ENCODE measurements at places on chromosomes 16 and 17.

DNA sequence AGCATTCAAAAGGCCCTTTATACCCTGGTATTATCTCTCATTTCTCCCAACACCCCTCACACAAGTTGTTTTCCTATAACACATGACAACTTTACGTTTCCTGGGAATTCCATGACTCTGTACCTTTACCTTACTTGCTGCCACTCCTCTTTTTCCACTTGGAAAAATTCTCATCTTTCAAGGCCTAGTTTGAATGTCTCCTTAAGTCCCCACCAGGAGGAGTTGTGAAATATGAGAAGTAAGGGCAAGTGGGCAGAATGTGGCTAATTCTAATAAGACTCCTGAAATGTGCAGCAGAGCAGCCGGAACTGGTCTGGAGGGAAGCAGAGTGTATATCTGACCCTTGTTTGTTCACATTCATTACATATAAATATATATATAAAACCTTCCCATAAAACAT lies 39.7 kb downstream of the BRCA1 start:
- no peak for DNase-seq

GRCh38 chr17:60107526-60108257 lies 29.0 kb upstream of the HEATR6 start:
- no peak for DNase-seq

DNA sequence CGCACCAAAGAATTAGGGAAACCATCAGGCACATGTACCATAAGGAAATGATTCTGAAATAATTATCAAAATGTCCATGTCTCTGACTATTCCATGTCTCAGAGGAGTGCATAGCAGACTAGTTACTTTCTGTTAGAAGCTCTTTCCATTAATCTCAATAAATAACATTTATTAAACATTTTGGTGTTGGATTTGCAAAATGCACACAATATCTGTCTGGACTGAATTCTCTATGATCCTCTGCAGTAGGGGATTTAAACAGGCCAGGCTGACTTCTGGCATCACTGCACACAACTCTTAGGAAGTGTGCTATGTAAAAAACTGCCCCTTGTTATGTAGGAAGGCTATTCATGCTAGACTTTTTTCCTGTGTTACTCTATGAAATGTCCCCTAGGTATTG lies 283.3 kb upstream of the CDH5 start:
- no peak for DNase-seq

DNA sequence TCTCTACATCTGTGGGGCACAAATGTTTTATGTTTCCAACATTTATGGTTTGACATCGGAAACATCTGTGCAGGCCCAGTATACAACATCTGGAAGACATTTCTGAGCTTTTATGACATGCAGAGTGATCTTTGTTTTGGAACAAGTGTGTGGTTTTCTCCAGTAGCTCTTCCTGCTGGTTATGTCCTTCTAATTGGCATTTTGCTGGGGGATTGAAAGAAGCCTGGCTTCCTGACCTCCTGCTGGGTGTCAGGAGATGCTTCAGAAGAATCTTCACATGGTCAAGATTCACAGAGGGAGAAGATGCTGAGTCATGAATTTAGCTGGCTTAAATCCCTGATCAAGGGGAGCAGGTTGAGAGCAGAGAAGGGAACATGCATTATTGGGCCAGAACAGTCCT lies 279.5 kb upstream of the MYOCD start:
- no peak for DNase-seq

DNA sequence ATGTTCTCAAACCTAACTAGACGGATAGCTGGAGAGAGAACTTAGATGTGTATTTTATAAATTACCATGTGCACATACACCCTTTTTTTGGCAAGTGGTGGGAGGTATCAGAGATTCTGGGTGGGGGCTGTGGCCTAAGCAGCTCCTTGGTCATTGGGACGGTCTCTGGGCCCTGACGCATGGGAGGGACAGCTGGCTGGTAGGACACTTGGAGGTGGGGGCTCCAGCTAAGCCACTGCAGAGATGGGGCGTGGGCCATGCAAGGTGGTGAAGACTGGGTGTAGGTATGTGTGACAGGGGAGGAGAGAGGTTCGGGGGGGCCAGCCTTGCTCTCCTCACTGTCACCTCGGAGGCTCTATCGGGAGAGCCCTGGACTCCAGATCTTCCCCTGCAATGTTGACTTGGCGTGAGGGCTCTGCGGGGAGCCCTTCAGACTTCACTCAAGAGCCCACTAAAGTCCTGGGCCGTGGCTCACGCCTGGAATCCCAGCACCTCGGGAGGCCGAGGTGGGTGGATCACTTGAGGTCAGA lies 17.1 kb downstream of the C1QTNF1 start:
- no peak for DNase-seq

- DNase-seq: no peak
These were observed 668.8 kb downstream of the WWOX start for GRCh38 chr16:78768226-78768625.

- no peak for DNase-seq
These were observed 38.3 kb upstream of the MAP3K14 start for GRCh38 chr17:45355087-45355486.

- no peak for DNase-seq
These were observed 204.1 kb upstream of the SALL1 start for GRCh38 chr16:51355195-51355594.

DNA sequence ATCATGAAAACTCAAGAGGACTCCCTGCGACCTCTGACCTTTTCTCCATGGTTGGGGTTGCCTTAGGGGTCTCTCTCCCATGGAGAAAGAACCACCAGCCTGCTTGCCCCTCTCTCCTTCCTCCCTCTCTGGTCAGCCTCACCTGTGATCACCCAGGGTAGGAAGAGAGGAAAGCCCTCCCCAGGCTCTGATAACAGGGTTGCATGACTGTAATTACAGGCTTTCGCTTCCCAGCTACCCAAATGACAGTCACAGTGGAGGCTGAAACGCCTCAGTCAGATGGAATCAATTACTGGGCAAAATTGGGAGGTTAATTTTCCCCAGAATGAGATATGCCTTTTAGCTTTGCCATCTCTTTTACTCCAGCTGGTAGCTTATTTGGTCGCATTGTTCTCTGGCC lies 265.8 kb upstream of the SOX9 start:
- DNase-seq: no peak

GRCh38 chr16:19840524-19841110 lies 44.0 kb downstream of the GPRC5B start:
- DNase-seq: no peak

DNA sequence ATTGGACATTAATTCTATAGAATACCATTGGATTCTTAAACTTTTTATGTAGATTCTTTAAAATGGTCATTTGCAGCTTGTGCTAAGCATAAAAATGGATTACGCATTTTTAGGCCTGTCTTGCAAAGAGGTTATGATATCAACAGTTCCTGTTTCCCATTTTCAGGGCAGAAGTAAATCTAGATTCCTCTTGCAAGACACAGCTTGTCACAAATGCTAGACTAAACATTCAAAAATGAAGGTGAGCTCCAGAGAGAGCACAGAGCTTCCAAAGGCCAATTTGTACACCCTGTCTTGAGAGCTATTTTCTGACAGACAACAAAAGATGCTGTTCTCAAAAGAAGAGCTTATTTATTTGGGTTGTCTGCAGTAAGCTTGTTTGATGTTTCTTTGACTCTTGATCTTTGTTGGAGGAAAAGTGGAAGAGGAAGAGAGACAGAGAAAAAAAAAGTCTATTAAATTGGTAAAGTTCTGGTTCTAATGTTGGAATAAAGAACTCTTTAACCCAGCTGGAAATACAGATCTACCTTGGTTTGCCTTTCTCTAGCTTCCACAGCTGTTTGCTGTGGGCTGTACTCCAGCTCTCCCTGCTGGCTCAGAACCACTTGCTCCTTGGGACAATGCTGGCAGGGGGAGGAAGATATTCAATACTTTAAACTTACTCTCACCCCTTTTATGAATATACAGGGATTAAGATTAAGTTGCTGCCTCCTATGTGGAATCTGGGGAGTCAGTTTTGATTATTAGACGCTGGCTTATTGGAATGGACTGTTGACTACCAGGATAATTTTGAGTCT lies 651.8 kb downstream of the CDH11 start:
- no peak for DNase-seq

- no peak for DNase-seq
These were observed 10.5 kb upstream of the KRT38 start for GRCh38 chr17:41451154-41451728.

GRCh38 chr17:73639322-73639721 lies 4.9 kb downstream of the SDK2 start:
- DNase-seq: no peak

DNA sequence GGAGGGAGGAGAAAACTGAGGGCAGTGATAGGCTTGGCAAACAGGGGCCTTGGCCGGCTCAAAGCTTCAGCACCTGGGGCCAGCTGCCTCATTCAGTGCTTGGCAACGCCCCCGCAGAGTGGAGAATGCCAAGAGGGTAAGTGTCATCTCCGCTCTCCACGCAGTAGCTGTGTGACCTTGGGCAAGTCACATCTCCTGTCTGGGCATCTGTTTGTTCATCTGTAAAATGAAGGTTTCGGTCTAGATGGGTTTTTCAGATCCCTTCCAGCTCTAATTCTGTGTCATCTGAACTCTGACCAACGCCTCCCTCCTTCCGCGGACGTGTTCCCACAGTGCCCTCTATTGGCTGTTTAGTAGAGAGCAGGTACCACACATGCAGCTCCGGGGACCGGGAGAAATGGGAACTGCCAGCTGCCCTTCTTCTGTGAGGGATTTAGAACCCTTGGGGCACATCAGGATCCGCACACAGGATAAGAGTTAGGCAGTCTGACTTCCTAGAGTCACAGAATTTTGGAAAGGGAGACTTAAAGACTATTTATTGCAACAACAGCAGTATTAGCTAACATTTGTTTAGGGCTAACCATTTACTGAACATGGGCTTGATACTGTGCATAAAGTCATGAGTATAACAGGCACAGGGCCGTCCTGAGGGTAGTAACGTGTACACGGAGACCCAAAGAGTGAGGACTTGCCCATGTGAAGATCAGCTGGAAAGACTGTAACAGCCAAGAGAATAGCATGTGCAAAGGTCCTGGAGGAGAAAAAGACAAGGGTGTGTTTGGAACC lies 26.8 kb downstream of the GP2 start:
- peak; percentile 31 for DNase-seq

DNA sequence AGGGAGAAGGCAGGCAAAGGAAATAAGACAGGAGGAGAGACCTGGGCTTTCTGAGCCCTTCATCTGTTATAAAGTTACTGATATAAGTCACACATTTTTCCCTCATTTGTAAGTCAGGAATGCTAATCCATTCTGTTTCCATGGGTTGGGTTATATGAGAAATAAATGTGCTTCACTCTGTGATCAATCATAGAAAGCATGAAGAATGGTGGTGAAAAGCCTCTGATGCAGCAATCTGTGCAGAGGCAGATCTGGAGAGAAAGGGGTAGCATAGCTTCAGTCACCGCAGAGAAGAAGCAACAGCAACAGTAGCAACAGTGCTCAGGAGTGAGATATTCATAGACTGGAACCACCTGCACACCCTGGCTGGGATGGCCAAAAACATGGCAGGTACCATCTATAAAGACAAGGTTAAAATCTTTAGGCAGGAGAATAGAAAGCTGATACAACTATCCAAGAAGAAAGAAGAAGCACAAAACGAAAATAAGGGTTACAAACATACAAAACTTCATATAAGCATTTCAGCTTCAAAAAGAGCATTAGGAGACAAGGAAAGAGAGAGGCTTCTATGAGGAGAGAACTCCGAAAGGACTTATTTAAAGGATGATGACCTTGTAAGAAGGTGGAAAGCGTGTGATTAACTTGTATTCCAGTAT lies 41.9 kb downstream of the TMEM100 start:
- DNase-seq: no peak

DNA sequence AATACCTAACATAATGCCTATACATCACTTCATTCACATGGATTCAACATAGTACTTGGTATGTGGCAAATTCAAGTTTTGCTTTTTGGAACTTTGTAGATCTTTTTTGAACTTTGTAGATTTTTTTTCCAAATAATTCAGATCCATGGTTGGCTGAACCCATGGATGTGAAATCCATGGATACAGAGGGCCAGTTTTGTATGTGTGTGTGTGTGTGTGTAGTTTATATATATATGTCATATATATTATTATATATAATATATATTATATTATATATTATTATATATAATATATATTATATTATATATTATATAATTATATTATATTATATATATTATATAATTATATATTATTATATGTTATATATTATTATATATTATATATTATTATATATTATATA lies 28.4 kb downstream of the CLUAP1 start:
- DNase-seq: no peak

GRCh38 chr16:57894390-57895080 lies 76.4 kb downstream of the CNGB1 start:
- no peak for DNase-seq

- DNase-seq: peak; percentile 26
These were observed 55.0 kb upstream of the CBFA2T3 start for GRCh38 chr16:89031715-89032659.

- no peak for DNase-seq
These were observed 2.3 kb upstream of the G6PC1 start for GRCh38 chr17:42898147-42898811.

DNA sequence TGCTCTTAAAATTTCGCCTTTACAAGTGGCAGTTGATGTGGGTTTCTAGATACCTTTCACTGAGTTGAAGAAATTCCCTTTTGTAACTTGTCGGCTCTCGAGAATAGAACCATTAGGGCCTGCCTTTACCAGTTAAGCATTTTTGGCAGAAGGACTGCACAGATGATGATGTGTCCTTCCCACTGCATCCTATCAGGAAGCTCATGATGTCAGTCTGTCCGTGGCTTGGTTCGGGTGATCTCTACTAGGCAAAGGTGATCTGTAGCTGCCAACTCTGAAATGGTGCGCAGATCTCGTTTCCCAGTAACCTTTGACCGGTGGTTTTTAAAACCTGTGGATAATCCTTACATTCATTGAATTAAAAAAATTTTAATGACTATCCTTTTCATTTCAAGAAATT lies 49.7 kb downstream of the ZNRF1 start:
- DNase-seq: no peak

GRCh38 chr17:27408891-27409290 lies 47.4 kb upstream of the KSR1 start:
- no peak for DNase-seq

DNA sequence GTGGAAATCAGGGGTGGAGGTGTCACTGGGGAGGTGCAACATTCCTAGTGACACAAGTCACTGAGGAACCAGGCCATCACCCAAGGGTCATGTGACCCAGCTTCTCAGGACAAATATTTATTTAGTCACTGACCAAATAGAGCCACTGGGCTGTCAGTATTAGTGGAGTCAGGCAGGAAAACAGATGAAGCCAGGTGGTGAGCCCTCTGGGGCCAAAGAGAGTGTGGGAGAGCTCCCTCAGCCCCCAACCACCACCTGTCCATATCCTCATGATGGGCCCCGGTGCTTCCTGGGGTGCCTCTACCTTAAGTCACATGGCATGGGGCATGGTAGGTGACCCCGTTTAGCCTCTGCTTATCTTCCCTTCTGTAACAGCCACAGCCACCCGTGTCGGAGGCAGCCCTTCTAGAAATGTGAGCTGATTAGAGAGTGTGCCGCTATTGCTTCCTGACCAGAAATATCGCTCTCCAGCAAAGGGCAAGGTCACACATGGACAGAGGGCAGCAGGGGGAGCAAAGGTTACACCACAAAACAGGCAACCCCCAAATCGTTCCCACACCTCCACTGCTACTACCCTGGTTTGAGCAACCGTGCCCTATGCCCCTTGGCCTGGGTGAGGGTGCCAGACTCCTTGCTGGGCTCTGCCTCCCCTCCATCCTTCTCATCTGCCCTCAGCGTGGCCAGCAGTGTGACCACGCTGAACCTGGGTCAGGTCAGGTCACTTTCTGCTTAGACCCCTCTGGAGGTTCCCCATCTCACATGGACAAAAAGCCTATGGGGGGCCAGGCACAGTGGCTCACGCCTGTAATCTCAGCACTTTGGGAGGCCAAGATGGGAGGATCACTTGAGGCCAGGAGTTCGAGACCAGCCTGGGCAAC lies 8.6 kb upstream of the AKTIP start:
- no peak for DNase-seq
